ENCODE measurements at places on chromosomes 2 and 18.
A peak's percentile ranks its signal among the peaks of the same experiment; 100 is the strongest.

GRCh38 chr18:50594942-50595341 is 35.1 kb downstream of the MAPK4 start:
- no peak for DNase-seq

GRCh38 chr2:81714817-81715216 is 1410.3 kb upstream of the LRRTM1 start:
- DNase-seq: no peak

- DNase-seq: peak; percentile 30
Observed at GRCh38 chr2:15943378-15944280, 3.3 kb downstream of the MYCN start.

DNA sequence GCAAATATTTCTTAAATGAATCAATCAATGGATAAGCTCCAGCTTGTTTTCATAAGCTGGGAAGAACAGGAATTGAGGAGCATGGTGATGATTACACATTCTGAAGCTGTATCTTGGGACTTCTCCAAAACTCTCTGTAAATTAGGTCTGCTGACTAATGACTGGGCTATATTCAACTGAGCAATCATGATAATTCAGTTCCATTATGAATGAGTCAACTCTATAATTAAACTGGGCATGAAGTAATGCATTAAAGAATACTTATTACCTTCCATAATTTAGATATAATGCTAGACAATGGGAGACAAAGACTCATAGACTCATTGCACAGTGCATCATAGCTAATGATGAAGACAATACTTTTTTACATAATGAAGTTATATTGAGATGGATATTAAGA is 207.4 kb downstream of the CBLN2 start:
- no peak for DNase-seq

DNA sequence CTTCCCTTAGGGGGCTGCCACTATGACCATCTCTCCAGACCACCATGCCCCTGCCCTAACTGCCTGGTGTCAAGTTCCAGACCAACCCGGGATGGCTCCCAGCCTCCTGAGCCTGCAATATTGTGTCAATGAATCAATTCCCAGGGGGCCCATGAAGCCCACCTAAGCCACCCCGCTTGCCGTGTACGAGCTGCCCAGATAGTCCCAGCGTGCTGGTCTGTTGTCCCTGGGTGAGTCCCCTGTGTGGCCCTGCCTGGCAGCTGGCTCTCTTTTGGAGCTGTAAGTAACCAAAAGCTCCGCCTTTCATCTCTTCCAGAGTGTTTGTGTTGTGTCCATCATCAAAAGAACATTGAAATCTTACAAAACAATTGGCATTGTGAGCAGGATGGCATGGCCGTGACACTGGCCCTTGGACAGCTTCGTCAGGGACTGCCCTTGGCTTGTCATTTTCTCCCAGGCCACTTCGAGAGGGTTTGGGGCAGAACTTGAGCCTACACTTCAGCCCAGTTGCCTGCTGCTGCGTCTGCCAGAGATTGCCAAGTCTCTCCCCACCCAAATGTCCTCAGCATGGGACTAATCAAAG is 11.3 kb upstream of the MAL start:
- no peak for DNase-seq

GRCh38 chr2:159859583-159859982 is 61.6 kb upstream of the CD302 start:
- DNase-seq: no peak

- DNase-seq: no peak
Observed at GRCh38 chr18:3830604-3831003, 380.6 kb downstream of the TGIF1 start.

Data from NCI-H2227 treated with DMSO at 0.1 percent for 48 hours (cell line).